NCI-H2107 (cell line): ENCODE measurements at places on chromosomes 13 and 19.
A peak's percentile ranks its signal among the peaks of the same experiment; 100 is the strongest.

GRCh38 chr13:22648320-22648801 is 532.4 kb upstream of the SGCG start:
- no peak for DNase-seq

- DNase-seq = no peak
These were observed 144.8 kb downstream of the LIG4 start for GRCh38 chr13:108070491-108070890.

- no peak for DNase-seq
These were observed 11.8 kb downstream of the VSTM2B start for GRCh38 chr19:29537601-29538000.

DNA sequence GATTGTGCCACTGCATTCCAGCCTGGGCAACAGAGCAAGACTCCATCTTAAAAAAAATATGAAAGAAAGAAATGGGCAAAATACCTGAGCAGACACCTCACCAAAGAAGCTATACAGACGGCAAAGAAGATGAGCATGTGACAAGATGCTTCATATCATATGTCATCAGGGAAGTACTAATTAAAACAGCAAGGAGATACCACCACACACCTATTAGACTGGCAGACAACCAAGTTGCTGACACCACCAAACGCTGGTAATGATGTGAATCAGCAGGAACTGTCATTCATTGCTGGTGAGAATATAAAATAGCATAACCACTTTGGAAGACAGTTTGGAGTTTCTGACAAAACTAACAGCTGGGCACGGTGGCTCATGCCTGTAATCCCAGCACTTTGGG is 11.5 kb upstream of the TFDP1 start:
- DNase-seq = no peak

DNA sequence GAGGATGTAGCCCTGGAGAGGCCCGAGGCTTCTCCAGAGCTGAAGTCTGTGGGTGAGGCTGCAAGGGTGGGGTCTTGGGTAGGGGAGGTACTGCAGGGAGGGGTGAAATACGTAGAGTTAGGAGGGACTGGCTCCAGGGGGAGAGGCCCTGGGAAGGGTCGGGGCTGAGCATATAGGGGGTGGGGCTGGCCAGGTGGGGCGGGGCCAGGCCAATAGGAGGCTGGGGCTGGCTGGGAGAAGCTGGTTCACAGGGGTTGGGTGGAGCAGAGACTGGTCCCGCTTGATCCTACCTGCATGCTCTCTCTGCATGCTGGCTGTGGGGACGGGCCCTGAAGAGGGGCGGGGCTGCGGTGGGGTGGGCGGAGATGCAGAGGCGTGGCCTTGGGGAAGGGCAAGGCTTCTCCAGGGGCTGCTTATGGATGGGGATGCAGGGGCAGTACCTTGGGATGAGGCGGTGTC is 51.9 kb downstream of the CELF5 start:
- DNase-seq = no peak

DNA sequence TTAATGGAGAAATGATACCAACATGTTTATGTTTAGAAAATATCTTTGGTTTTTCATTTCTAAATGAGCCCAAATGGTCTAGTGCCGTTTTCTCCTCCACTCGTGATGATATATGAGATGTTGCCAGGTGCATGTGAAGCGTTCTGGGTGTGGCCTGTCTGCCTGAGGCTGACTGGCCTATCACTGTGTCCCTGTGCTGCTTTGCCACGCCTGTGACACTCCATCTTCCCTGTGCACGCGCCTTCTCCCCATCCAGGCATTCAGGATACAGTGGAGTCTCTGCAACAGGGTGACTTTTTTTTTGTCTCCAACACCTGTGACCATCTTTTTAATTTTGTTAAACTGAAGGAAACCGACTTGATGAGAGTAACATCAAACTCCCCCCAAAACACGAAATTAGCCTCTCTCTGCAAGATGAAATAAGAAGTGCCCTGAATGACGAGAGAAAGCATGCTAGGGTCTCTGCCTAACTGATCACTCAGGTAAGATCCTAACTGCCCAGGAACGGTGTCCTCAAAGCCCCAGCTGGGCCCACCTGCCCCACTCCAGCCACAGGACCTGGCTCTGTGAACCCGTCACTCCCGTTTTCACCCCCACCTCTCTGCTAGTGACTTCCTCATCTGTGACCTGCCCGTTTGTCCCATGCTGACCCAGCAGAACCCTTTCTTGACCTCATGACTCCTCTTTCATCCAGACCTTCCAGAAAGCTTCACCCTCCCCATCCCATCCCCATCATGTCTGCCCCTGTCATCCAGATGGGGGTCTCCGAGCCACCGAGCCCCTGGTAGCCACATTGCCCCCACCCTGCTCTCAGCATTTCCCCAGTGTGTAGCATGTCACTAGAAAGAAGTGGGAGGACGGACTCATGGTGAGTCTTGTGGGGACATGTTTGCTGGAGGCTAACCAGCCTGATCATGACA is 33.2 kb upstream of the TFDP1 start:
- DNase-seq = no peak

GRCh38 chr13:112760435-112760834 is 70.6 kb downstream of the ATP11A start:
- DNase-seq = no peak

DNA sequence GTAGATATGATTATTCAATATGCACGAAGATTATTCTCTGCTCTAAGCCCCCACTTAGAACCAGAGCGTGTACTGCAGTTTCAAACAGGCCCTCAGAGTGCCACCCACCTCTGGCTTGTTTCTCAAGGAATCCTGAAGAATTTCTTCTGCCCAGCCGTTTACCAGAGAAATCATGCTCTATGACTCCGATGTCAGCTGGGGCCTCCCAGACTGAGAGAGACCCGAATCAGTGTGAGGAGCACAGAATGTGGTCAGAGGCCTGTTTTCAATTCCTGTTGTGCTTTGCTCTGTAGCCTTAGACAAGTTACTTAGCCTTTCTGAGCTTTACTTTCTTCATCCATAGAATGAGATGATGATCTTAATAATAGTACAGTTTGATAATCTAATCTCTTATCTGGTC is 5.5 kb downstream of the PNMA8C start:
- DNase-seq = no peak

GRCh38 chr13:73618275-73618865 is 515.8 kb downstream of the KLF12 start:
- DNase-seq = no peak

GRCh38 chr13:53920916-53921315 is 892.3 kb downstream of the OLFM4 start:
- DNase-seq = no peak

DNA sequence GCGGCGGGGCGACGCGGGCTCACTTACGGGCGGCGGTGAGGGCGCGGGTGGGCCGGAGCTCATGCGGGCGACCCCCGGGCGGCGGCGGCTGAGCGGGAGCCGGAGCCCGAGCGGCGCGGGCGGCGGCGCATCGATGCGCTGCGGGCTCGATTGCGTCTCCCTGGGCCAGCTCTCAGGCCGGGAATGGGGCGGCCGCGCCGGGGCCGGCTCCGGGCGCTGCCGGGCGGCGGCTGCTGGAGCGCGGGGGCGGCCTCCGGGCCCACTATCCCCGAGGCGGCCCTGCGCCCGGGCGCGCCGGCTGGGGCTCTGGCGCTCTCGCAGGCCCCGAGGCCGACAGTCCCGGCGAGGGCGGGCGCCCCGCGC is 1.4 kb upstream of the TSHZ3 start:
- DNase-seq = no peak

DNA sequence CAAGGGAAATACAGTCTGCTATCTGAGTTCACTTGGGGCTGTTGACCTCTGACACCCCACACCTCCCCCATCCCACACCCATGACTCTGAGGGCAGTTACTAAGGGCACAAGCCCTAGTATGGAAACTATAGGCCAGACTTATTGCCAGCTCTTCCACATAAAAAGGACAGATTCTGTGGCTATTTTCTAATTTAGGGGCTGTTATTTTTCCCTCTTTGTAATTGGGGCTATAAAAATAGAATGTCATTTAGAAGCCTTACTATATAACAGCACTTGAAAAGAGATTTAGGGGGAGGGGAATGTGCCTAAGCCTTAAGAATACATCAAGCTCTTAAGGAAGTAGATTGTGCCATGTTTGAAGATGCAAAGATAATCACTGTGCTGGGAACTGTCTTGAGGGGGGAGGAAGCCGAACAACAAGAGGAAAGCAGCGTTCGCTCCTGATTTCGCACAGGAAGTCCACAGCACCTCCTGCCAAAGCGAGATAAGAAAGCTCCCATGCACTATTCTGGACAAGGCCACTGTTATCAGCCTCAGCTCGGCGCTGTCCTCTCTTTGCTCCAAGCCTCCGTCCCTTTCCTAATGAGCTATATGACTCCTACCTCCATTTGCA is 86.6 kb downstream of the FLT1 start:
- DNase-seq = no peak

- DNase-seq = no peak
These were observed 597.5 kb upstream of the MIR17HG start for GRCh38 chr13:90750021-90750420.

DNA sequence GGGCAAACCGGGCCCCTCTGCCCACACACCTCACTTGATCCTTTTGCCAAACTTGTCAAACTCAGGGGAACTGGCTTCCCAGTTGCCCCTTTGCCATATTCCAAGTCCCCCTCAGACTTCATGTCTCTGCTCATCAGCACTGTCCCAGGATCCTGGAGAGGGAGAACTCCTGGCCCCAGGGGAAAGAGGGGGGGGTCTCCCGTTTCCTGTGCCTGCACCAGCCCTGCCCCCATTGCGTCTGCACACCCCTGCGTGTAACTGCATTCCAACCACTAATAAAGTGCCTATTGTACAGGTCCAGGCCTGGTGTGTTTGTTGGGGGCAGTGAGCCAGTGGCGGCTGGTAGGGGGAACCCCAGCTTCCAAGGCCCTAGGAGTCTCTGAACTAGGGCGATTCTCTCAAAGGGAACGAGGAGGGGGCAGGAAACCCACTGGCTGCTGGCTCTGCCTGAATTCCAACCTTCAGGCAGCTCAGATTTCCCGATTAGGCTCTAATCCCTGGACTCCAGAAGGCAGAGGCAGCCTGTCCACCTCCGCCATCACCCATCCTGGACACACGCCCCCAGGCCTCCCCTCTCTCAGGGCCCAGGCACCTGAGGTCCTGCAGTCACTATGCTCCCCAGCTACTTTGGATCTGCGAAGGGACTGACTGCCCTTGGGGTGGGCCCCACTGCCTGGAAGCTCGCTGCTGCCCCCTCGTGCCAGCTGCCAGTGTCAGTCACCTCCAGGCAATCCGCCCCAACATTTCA is 9.7 kb upstream of the ILF3 start:
- peak; percentile 49 for DNase-seq

DNA sequence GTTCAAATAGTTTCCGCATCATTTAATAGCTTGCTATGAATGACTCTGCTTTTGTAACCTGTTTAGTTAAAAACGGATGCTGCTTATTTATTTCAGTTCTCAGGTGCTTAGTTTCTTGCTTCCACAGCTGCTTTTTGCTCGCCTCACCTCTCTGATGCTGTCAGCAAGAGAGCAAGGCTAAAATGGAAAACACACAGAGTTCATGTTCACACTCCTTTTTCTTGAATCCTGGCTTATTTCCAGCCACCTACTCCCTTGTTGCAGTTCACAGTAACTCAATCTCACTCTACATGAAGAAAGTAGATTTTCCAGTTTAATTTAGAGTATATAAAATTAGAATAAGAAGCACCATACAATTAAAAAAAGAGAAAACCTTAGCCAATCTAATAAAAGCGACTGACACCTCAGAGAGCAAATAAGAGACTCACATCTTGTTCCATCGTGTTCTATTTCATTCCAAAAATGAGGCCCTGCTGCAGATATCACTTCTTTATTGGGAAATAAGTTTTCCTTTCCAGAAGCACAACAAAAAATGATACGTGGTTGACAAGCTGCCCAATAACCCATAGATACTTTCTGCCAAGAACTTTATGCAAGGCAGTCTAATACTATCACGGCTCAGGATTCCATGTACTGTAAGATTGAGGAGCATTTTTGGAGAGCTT is 326.1 kb upstream of the SLITRK1 start:
- DNase-seq = no peak

GRCh38 chr19:24062190-24062589 is 24.8 kb upstream of the ZNF254 start:
- DNase-seq = no peak

DNA sequence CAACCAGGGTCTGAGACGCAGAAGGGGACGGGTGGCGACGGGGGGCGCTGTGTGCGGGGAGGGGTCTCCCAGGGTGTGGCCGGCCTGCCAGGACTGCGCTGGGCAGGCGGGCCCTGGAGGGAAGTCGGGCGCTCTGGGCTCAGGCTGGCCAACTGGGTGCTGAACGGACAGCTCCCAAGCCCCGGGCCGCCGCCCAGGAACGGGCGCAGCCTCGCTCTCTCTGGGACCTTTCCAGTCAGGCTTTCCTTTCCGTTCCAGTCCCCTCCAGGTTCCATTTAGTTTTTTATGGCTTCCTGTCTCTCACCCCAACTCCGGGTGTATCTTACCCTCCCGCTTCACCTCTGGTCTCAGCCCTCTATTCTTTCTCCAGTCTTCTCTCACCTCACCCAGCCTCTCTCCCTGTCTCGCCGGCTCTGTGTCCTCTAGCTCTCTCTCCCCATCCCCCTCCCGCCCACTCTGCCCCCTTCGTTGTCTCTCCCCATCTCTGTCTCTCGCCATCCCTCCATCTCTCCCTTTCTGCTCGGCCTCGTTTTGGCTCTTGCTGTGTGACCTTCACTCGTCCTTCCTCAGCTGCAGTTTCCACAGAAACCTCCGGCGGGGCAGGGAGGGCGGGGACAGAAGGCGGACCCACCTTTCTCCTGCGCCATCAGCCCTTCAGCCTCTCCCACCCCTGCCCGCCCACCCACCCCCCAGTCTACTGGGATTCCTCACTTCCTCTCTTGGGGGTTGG is 3.3 kb upstream of the ATP1A3 start:
- no peak for DNase-seq

DNA sequence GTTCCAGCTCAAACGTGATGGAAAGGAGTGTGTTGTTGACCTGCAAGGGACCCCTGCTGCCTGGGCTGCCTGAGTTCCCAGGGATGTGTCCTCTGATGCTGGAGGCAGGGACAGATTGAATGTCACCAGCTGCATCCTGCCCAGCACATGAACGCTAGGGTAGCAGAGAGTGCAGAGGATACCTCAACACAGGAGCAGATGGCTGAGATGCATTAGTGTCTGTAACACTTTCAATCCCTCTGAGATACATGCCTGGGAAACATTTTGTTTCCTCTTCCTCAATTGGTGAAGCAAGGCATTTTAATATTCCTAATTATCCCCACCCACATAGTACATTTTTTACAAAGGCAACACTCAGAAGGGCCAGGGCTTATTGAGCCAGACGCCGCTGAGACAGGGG is 106.4 kb upstream of the UBL3 start:
- peak; percentile 9 for DNase-seq

- DNase-seq = no peak
These were observed 8.5 kb downstream of the SOX21 start for GRCh38 chr13:94703721-94704314.

- no peak for DNase-seq
These were observed 11.1 kb upstream of the CEACAM16 start for GRCh38 chr19:44687888-44688287.

GRCh38 chr13:106113796-106114195 is 421.7 kb downstream of the EFNB2 start:
- no peak for DNase-seq
